ENCODE measurements at places on chromosomes 3 and 15. TPM values are rescaled to one million over a fixed set of nuclear protein-coding genes. Genes with fewer than 3 reads are reported as not detected.

FES gene
- polyA plus RNA-seq = not detected

ZKSCAN7 gene
- polyA plus RNA-seq = 23.9 TPM

LMLN gene
- 3.1 TPM for polyA plus RNA-seq

STAB1 gene
- 0.50 TPM for polyA plus RNA-seq

VGLL4 gene
- polyA plus RNA-seq = 113 TPM

CPNE9 gene
- 0.32 TPM for polyA plus RNA-seq

UBXN7 gene
- 19.6 TPM for polyA plus RNA-seq

MKRN3 gene
- polyA plus RNA-seq = 13.9 TPM

APOD gene
- polyA plus RNA-seq = not detected

GOLGA8J gene
- not detected for polyA plus RNA-seq

CTXN2 gene
- 0.69 TPM for polyA plus RNA-seq

SMCO1 gene
- not detected for polyA plus RNA-seq

TGFBR2 gene
- 0.22 TPM for polyA plus RNA-seq

CRYGS gene
- 7.7 TPM for polyA plus RNA-seq

CASR gene
- polyA plus RNA-seq = not detected

GNAT1 gene
- not detected for polyA plus RNA-seq

PRSS50 gene
- polyA plus RNA-seq = not detected

ABI3BP gene
- polyA plus RNA-seq = 0.10 TPM

CTDSPL gene
- polyA plus RNA-seq = 15.4 TPM

LSG1 gene
- polyA plus RNA-seq = 25.6 TPM

BMF gene
- polyA plus RNA-seq = 5.8 TPM

CPNE4 gene
- 0.59 TPM for polyA plus RNA-seq

MCCC1 gene
- polyA plus RNA-seq = 32.9 TPM

DOCK3 gene
- 18.7 TPM for polyA plus RNA-seq

GALNT15 gene
- 1.5 TPM for polyA plus RNA-seq

CALML4 gene
- polyA plus RNA-seq = 0.43 TPM

NISCH gene
- 107 TPM for polyA plus RNA-seq

SPATA12 gene
- not detected for polyA plus RNA-seq

AMIGO3 gene
- polyA plus RNA-seq = 8.0 TPM

PDHB gene
- 154 TPM for polyA plus RNA-seq

MESP2 gene
- polyA plus RNA-seq = not detected

IQCH gene
- polyA plus RNA-seq = 8.4 TPM

ALS2CL gene
- polyA plus RNA-seq = 0.11 TPM

LMOD3 gene
- polyA plus RNA-seq = not detected
